Stimulated activated CD4-positive, alpha-beta T cell treated with anti-CD3 and anti-CD28 coated beads, Interleukin-12 subunit alpha, Interleukin-12 subunit beta, amount 100 ng/mL, for 4 hours (primary cell): ENCODE measurements at places on chromosomes 7 and 10.

DNA sequence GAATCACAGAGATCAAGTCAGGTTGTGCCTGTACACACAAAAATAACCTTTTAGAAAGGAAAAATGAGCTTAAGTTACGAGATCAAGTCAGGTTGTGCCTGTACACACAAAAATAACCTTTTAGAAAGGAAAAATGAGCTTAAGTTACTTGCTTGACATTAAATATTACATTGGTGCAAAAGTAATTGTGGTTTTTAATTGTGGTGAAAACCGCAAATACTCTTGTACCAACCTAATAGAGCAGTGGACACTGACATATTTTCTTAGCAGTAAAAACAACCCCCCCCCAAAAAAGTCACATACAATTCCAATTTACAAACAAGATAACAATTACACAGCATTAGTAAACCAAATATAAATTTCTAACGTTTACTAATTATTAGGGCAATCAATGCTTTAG is 595.6 kb downstream of the GRM8 start:
- DNase-seq: no peak

DNA sequence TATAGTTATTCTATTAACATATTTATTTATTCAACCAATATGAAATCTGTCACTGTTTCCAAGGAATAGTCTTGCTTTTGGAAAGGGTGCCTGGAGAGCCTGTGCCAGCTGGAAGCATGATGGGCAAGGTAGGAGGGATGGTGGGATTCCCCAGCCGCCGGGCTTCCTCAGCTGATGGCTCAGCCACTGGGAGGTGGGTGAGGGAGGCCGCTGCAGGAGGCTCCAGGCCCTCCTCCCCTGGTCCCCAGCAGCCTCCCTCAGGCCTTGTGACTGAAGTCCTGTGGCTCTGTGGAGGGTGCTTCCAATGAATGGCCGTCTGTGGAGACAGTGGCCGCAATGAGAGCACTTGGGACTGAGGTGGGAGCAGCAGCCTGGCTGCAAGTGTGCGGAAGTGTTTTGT is 27.0 kb downstream of the SPAG6 start:
- DNase-seq: no peak

- no peak for DNase-seq
Observed at GRCh38 chr7:129664029-129665012, 52.8 kb downstream of the NRF1 start.

DNA sequence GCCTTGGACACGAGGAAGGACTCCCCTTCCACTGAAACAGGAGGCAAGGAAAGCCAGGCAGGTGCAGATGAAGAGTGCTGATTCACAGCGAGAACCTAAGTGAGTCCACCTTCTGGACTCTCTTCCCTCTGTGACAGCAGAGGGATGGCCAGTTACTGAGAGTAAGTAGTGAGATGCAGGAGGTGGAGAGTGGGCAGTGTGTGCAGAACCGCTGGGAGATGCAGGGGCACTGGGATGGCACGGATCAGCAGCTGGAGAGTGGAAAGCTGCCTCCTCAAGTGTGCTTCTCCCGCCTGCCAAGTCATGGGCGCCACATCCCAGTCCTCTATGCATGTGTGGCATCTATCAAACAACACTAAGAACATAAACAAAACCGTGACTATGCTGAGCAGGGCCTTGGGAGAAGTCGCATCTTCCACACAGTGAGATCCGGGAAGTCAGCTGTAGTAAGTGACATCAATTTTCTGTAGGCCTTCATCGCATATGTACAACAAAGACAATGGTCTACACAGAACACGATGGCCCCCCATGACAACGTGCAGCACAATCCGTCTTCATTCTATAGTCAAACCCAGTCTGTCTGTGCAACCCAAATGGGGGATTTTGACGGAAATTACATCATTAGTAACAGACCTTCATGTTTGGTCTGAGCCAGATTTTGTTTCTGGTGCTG is 217.4 kb upstream of the KLF14 start:
- no peak for DNase-seq

DNA sequence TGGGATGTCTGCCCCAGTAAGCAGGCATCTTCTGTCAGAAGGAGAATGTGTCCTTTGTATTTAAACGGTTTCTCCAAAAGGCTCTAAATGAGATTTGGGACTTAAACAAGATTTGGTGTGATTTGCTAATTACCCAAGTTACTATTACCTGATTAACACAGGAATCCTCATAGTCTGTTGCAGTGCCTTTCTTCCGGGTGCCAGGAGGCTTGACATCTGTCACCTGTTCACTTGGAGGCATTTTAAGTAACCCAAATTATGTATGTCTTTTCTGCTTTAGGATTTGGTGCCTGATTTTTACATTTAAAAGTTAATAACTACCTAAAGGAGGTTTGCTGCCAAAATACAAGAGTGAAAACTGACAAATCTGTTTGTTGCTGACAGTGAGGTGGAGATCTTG is 587.9 kb upstream of the GALNT17 start:
- DNase-seq: no peak
